Myocyte (in vitro differentiated cells): ENCODE measurements at places on chromosomes 1 and 21.

- DNase-seq: no peak
Measured at GRCh38 chr1:116569776-116570357, 959 bp downstream of the CD58 start.

DNA sequence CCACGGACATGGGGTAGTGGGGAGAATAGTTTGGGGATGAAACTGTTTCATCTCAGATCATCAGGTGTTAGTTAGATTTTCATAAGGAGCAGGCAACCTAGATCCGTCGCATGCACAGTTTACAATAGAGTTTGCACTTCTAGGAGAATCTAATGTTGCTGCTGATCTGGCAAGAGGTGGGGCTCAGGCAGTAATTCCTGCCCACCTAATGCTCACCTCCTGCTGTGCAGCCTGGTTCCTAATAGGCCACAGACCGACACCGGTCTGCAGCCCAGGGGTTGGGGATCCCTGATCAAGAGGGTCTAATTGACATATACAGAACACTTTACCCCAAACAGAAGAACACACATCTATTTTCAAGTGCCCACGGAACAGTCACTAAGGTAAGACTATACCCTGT, 275.1 kb downstream of the PTPRU start:
- DNase-seq: no peak

DNA sequence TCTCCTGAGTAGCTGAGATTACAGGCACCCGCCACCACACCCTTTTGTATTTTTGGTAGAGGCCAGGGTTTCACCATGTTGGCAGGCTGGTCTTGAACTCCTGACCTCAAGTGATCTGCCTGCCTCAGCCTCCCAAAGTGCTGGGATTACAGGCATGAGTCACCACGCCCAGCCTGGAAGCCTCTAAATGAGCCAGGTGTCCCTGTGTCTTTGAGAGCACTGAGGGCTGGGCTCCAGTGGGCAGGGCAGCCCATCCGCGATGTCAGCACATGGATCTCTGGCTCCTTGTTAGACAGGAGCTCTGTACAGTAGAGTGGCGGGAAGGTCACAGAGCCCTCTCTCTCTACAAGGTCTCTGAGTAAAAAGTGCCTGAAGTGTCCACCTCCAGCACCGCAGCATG, 124.3 kb downstream of the PGBD5 start:
- no peak for DNase-seq

- DNase-seq: no peak
Measured at GRCh38 chr1:11980676-11980972, 380 bp downstream of the MFN2 start.

- DNase-seq: peak; percentile 73
Measured at GRCh38 chr1:85406887-85407533, 57.9 kb downstream of the DDAH1 start.

DNA sequence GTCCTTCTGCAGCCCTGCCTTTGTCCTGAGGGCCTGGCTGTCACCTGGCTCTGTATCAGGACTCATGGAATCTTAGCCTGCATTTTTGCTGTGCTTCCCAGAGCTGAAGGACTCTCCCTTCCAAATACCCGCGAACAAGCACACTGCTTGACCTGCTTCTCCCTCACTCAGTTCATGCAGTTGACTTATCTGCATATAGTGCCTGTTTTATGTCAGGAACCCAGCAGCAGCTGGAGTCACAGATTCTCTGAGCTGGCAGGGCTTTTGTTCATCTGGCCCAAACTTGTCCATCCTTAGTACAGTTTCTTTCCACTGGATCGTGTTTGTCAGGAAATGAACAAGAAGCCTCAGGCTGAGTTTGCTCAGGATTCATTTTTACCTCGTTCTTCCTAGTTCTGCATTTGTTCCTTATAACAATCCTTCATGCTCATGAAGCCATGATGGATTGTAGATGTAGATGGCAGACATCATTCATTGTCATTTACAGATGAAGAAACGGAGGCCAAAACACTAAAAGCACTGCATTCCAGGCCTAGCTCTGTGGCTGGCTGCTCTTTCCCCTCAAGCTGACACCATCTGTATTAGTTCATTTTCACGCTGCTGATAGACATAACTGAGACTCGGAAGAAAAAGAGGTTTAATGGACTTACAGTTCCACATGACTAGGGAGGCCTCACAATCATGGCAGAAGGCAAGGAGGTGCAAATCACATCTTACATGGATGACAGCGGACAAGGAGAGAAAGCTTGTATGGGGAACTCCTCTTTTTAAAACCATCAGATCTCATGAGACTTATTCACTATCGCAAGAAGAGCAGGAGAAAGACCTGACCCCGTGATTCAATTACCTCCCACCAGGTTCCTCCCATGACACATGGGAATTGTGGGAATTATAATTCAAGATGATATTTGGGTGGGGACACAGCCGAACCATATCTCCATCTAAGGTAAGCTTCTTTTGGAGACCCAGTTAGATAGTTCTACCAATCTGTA, 150.9 kb downstream of the HIVEP3 start:
- no peak for DNase-seq
